ENCODE measurements at places on chromosomes 7 and 10.

DNA sequence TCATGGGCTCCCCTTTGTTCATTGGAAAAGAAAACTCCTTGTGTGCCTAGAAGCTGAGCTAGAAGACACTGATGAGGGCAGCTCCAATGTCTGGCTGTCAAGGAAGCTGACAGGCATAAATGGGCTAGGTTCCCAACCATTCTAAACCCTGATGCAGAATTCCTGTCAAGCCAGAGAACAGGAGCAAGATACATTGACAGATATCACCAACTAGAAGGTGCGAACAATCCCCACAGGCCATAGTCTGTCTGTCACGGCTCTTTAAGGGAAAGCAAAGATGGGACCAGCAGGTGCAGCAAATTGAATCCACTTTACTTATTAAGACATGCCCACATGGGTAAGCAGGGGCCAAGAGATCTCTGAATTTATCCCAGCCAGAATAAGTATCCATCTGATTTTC lies 617.9 kb upstream of the POT1 start:
- no peaks in the 10 kb centered on the region for H3K27me3 ChIP-seq
- no peaks in the 10 kb centered on the region for H3K4me1 ChIP-seq
- H3K27ac ChIP-seq, result no peak overlapping the region
- H3K36me3 ChIP-seq, result no peaks in the 10 kb centered on the region
- no peak for DNase-seq

DNA sequence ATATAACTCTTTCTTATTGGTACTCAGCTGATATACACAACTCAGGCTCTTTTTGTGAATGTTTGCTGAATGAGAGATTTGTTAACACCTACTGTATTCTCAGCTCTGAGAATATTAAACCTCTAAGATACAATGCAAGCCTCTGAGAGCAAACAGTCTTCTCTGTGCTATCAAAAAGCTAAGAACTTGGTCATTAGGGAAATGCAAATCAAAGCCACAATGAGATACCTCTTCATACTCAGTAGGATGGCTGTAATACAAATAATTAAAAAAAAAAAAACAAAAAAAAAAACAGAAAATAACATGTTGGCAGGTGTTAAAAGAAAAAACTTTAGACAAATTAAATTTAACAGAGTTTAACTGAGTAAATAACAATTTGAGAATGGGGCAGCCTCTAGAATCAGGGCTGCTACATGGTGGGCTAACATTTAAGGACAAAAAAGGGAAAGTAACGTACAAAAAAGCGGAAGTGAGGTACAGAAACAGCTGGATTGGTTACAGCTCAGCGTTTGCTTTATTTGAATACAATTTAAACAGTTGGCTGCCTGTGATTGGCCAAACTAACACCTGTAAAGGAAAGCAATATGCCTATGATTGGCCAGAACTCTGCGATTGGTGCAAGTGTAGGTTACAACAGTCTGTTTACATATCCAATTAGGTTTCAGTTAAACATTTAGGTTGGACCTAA lies 14.8 kb upstream of the MTURN start:
- H3K4me1 ChIP-seq, result no peaks in the 10 kb centered on the region
- H3K4me3 ChIP-seq, result no peak overlapping the region
- no peaks in the 10 kb centered on the region for H3K27me3 ChIP-seq
- no peaks in the 10 kb centered on the region for H3K36me3 ChIP-seq

- no peak overlapping the region for H3K27ac ChIP-seq
- DNase-seq, result no peak
- H3K27me3 ChIP-seq, result no peaks in the 10 kb centered on the region
- no peak overlapping the region for H3K4me3 ChIP-seq
Observed at GRCh38 chr7:33870120-33870519, 35.2 kb upstream of the BMPER start.

DNA sequence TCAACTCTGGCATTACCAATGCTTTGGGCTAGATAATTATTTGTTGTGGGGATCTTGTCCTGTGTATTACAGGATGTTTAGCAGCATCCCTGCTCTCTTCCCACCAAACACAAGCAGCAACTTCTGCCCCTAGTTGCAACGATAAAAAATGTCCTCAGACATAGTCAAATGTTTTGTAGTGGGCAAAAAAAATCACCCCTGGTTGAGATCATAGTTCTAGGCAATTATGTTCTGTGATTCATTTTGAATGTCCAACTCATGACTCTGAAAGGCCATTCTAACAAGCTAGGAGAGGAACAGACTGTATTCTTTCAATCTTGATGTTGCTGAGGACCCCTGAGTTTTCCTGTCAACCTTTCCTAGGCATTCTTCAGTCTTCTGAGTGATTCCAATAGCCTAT lies 79.5 kb downstream of the RTKN2 start:
- no peak for DNase-seq
- no peaks in the 10 kb centered on the region for H3K27me3 ChIP-seq
- no peaks in the 10 kb centered on the region for H3K36me3 ChIP-seq
- no peaks in the 10 kb centered on the region for H3K4me1 ChIP-seq
- no peak overlapping the region for H3K4me3 ChIP-seq
- H3K27ac ChIP-seq, result no peak overlapping the region

Measured in lower lobe of right lung (tissue), 2 donors.